ENCODE measurements at places on chromosomes 11 and 22.
A peak's percentile ranks its signal among the peaks of the same experiment; 100 is the strongest.

DNA sequence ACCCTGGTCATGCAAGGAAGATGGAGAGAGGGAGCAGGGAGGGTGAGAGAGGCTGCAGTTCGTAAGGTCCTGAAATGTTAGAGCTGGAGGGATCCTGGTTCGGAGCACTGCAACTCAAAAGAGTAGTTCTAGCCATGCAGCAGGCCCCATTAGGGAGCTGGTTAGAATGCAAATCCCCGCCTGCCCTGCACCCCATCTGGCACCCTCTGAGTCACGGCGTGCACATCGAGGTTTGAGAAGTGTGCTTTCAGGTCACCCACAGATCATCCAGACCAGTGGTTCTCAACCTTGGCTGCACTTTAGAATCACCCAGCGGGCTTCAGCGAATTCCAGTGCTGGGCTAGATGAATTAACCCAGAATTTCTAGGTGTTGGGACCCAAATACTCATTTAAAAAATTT lies 48.2 kb downstream of the ST3GAL4 start:
- no peak for DNase-seq

DNA sequence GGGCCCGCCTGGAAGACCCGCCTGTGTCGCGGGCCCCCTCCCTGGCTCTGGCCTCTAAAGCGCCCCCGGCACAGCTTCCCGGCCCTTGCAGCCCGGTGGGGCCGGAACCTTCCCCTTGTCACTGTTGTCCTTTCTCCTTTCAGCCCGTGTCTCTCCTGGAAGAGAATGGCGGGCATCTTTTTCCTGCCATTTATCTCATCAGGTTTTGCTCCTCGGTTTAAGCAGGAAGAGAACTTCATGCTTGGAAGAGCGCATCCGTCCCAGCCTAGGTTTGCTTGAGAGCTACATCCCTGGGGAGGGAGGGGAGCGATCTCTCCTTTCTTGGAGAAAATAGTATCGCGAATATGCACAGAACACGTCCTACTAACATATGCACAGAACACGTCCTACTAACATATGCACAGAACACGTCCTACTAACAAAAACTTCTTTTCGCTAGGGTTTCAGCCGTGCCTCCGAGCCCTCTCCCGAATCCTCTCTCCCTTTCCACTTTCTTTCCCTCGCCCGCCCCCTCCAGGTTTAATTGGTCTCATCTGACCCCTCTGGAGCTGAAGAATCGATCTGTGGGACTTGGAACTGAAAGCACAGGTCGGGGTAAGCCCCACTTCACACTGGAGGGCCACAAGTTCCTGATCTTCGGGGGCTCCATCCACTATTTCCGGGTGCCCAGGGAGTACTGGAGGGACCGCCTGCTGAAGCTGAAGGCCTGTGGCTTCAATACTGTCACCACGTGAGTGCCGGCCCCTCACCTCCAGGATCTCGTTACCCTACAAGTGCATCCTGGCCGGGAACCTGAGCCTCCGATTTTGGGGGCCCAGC lies 1.2 kb downstream of the GLB1L3 start:
- no peak for DNase-seq

GRCh38 chr22:22410121-22410520 lies 98.4 kb downstream of the ZNF280B start:
- no peak for DNase-seq

DNA sequence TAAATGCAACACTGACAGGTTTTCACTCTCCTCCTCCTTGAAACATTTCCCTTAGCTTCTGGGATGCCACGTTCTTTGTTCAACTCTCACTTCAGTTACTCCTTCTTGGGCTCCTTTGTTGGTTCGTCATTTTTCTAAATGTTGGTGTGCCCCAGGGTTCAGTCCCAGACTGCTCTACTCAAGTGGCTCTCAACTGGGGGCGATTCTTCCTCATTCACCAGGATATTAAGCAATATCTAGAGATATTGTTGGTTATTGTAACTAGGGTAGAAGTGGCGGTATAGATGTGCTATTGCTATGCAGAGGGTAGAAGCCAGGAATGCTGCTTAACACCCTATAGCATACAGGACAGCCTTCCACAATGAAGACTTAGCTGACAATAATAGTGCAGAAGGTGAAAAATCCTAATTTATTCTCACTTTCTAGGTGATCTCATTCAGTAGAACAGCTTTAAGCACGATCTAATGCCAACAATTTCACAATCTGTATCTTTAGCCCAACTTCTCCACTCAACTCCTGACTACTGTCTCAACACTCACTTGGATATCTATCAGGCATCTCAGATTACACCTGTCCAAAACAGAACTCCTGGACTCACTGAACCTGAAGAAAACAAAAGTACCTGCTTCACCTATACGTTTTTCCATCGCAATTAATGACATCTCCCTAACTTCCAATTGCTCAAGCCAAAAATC lies 4.6 kb downstream of the NUP160 start:
- DNase-seq, result no peak

GRCh38 chr11:111386611-111387150 lies 7.6 kb upstream of the POU2AF1 start:
- DNase-seq, result no peak

GRCh38 chr11:70432065-70432464 lies 33.7 kb downstream of the CTTN start:
- no peak for DNase-seq

DNA sequence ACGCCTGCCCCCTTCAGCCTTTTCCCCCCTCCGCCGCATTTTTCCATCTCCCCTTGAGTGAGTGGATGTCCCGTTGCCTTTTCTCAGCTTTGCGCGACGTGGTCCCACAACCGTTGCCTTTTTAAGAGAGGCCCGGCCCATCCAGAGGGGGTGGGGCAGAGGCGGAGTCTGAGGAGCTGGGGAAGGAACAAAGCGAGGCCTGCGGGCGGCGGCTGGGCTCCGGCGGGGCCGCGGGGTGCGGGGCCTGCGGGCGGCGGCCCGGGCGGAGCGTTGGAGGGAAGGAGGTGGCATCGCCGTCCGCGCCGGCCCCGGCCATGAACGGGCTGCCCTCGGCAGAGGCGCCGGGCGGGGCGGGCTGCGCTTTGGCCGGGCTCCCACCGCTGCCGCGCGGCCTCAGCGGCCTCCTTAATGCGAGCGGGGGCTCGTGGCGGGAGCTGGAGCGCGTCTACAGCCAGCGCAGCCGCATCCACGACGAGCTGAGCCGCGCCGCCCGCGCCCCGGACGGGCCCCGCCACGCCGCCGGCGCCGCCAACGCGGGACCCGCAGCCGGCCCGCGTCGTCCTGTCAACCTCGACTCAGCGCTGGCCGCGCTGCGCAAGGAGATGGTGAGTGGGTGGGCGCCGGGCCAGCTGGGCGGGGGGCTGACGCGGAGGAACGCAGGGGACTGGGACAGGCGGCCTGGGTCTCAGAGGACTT lies at the start of gene FAM89B:
Gene FAM89B, plus strand, starts transcription at position 183 of the 696 bp plus-strand sequence. Its CDS starts 132 bp downstream, at position 315.
- DNase-seq, result peak; percentile 89

- DNase-seq, result no peak
Observed at GRCh38 chr22:45196308-45196707, 32.6 kb downstream of the NUP50 start.

GRCh38 chr11:79232346-79232745 lies 208.5 kb downstream of the TENM4 start:
- DNase-seq, result no peak

DNA sequence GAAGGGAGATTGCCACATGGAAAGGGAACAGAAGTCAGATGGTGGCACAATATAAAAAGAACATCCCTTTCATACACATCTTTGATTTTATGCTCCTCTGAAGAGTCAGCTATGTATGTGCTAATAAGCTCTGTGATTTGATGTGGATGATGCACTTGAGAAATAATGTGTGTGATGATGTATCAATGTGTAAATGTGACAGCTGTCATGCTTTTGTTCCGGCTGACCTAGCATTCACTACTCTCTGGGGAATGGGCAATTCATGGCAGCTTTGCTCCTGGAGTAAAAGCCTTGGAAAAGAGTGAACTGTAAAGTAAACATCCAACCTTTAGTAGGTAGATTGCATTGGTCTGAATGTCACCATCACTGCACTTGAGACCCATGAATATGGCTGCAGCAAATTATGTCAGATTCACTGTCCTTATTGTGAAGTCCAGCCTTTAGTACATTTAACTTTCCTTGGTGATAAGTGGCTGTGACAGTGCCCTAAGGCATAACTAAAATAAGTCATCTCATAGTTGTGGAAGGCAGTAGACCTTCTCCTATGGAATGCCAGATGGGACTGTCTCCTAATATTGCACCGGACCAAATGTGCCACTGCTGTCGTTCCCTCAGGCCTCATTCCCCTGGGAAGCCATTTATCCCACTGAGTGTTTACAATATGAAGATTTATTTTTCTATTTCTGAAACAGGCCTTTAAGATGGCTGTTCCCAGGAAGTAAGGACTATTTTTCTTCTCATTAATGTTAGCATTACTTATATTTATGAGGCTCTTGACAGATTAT lies 178.2 kb upstream of the CCDC90B start:
- no peak for DNase-seq

- peak; percentile 66 for DNase-seq
Observed at GRCh38 chr11:20397281-20397680, 9.8 kb downstream of the PRMT3 start.

- DNase-seq, result no peak
Observed at GRCh38 chr11:78036313-78036712, 13.2 kb upstream of the KCTD14 start.

DNA sequence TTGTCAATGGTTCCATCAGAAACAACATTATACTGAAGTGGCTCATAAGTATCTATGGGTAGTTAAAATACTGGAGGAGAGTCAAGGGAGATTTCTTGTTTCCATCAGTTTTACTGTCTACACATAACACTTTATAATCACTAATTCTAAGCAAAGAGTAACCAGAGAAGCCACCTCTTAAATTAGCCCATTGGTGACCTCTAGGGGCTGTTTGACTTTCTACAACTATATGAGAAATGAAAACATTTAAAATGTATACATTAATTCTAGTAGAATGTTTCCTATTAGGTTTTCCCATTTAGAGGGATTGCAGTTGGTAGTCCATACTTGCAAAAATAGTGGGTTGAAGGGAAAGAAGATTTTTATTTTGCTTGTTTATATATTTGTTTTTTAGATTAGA lies 504.3 kb downstream of the FAM181B start:
- DNase-seq, result peak; percentile 2

GRCh38 chr11:107821199-107821927 lies 37.2 kb downstream of the SLC35F2 start:
- DNase-seq, result no peak

DNA sequence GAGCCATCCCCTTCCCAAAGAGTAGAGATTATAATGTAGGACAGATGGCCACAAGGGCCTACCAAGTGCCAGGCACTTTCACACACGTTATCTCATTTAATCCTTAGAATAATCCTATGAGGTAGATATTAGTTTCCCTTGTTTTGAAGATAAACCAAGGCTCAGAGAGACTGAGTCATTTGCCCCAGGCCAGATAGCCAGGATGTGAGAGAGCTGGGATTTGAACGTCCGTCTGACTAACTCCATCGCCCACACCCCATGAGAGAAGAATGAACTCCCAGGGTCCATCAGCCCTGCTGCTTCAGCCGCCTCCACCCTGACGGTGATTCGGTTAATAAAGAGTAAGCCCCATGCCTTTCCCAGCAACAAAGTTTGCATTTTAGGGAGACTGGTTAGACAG lies 10.7 kb downstream of the PRG3 start:
- no peak for DNase-seq

GRCh38 chr11:20754933-20755332 lies 85.5 kb downstream of the NELL1 start:
- DNase-seq, result no peak

Measured in fibroblast of villous mesenchyme (primary cell).